ENCODE measurements at places on chromosomes 4 and X.

DNA sequence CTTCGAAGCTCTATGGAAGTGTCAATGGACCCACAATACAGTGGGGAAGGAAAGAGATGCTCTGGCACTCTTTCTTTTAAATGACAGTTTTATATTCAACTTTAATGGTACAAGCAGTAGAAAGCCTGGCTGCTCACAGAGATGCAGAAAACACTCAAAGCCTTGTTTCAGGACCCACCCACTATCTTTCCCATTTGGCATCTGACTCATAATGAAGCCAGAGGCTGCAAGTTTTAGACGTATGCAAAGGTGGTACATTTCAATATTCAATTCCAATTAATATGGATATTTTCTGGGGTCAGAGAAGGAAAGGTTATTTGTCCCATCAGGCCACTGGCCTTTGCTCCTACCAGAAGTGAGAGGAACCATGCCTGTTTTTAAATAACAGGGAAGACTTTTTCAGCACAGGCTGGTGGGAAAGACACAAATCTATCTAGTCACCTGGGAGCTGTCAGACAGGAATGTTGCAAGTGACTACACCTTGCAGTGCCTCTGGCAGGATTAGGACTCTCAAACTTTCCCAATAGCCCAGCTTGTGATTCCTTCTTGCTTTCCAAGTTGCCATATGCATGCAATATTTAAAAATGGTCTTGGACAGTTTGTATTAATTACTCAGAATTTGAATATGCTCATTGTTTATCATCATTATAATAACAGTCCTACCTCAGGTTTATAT is 70.0 kb upstream of the RAB40AL start:
- no peak for DNase-seq

GRCh38 chr4:7278071-7278765 is 85.9 kb downstream of the SORCS2 start:
- no peak for DNase-seq

- no peak for DNase-seq
These were observed 17.9 kb downstream of the PDHA2 start for GRCh38 chr4:95857761-95858160.

- no peak for DNase-seq
These were observed 23.6 kb downstream of the GUCY1A1 start for GRCh38 chr4:155690044-155690837.

DNA sequence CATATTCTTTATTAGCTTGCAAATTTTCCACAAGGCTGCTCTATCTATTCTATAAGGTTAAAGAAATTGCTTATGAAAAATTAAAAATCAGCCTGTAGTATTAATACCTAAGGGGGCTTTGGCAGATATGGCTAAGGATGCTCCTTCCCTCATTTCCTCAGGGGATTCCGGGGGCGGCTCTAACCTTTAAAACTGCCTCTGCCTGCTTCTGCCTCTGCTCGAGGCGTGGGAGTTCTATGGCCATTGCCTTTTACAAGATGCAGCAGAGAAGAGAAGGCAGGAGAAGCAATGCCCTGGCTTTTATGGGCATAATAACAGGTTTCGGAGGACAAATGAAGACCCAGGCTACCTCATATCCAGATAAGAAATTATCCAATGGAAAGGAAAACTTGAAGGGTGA is 8.6 kb upstream of the CDKN2AIP start:
- DNase-seq, result no peak

DNA sequence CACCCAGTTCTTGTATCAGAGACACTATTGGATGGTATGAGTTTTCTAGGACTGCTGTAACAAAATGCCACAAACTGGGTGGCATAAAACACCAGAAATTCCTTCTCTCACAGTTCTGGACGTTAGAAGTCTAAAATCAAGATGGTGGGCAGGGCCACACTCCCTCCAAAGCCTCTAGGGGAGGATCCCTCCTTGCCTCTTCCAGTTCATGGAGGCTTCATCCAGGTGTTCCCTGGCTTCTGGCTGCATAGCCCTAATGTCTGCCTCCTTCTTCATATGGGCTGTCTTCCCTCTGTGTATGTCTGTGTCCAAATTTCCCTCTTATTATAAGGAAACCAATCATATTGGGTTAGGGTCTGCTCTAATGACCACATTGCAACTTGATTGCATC is 38.4 kb upstream of the RASL11B start:
- DNase-seq, result no peak

- peak; percentile 82 for DNase-seq
These were observed at the start of gene P2RY8 for GRCh38 chrX:1537031-1537715. Gene P2RY8, minus strand, starts transcription at chrX:1537185. Its CDS starts 70,627 bp downstream, at chrX:1466558.

DNA sequence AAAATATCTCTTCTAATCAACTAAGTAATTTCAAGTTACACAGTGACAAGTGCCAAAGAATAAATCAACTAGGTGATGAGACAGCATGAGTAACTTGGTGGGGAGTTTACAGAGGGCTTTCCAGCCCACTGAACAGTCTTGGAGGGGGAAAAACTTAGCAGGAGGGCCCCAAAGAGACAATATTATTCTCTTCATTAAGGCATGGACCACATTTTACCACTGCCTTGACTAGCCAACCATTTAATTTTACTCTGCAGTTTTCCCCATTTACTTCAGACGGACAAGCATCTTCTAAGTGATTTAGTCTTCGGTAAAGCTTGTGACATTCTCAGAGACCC is 25.3 kb upstream of the GATB start:
- DNase-seq, result no peak

- no peak for DNase-seq
These were observed 726.3 kb upstream of the INTU start for GRCh38 chr4:126906466-126906865.

DNA sequence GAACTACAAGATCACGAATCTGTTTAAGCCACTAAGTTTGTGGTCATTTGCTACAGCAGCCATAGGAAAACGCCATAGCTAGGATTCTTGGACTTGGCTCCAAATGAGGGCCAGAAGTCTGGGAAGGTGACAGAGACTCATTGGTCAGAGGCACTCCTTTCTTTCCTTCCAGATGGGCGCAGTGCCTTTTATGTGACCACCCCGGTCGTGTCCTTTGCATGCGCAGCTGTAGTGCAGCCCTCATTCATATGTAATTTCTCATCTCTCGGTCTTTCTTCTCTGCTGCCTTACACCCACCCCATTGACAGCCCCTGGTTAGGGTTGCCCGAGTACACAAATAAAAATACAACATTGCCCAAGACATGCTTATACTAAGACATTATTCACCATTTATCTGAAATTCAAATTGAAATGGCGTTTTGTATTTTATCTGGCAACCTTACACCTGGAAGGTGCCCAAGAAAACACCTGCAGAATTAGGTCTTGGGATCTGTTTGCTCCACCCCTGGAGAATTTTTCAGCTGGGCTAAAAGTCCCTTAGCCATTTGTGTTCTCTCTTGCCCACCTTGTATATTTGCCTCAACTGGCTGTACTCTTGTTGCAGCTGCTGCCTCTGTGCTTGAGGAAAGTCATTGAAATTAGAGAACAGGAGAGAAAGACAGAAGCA is 21.9 kb downstream of the CCKAR start:
- no peak for DNase-seq

DNA sequence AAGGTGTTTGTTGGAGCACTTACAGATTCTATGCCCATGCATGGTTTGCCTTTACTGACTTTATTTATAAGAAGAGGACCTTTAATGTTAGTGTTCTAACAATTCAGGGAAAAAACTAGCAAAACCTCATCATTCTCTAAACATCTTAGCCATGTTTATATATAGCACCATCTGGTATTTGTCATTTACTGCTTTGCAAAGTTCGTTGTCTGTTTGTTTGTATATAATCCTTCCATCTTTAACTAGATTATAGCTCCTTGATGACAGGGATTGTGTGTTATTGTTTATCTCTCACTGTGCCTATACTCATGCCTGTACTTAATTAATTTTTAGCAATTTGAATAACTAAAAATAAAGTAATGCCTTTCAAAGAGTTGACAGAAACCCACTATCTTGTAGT is 170.6 kb upstream of the PACRGL start:
- DNase-seq, result no peak

GRCh38 chr4:26692014-26692726 is 108.3 kb downstream of the TBC1D19 start:
- no peak for DNase-seq

DNA sequence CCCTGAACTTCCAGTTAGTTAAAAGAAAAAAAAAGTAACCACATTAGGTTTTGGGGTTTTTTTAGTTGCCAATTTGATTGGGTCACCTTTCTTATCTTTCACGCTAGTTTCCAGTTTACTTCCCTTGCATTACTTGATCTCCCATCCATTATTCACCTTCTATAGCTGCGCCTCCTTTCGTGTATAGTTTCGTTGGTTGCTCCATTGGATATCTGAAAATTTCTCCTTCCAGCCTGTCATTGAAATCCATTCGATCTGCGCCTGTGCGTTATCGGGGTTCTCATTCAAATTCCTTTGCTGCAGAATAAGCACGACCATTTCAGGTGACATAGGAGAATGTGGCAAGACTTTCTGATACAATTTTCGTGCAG is 764 bp downstream of the TRAPPC11 start:
- DNase-seq, result no peak

- no peak for DNase-seq
These were observed 473.3 kb upstream of the ADGRL3 start for GRCh38 chr4:60726779-60727178.

DNA sequence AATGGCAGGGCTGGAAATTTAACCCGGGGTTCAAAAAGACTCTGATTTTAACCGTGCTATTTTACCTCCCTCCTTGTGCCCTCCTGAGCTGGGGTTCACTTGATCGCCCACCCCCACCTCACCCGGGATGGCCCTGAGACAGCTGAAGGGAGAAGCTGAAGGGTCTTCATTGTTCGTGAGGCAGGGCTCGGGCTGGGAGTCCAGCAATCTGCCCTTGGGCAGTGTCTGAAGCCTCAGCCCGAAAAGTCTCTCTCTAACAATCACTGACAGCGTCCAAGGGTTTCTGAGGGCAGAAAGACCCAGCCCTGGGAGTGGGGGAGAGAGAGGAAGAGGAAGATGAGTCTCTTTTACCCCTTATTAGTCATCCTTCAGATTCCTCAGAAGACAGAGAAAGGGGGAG is 39.4 kb upstream of the PHOX2B start:
- DNase-seq, result no peak

DNA sequence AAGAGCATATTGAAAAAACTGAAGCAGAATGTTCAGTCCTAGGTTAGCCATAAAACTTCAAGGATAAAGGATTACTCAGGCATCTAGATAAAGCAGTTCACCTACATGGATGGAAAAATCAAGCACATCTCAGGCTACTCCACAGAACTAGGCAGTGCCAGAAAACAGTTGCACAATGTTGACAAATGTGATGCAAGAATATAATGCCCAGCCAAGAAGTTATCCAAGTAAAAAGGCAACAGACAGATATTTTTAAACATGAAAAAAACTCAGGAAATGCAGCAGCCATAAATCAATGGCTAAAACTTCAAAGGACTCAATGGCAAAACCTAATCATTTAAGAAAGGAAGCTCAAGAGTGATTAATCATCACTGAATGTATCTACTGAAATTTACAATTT is 456.0 kb upstream of the FAM241A start:
- DNase-seq, result no peak

DNA sequence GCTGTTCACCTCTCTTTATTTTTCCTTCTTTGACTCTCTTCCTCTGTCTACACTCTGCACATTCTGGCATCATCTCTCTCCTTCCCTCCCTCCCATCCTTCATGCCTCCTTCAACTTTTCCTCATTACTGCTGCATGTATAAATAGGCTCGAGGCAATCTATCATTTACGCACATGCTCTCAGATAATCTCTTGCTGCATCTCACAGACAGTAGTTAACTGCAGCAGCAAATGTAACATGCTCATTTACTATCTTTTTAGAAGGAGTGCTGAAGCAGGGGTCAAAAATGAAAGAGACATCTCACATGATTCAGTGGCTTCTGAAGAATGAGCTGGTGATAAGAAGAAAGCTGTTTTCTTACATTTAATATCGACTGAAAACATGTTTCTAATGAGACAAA is 127.7 kb downstream of the RASL11B start:
- DNase-seq, result no peak

DNA sequence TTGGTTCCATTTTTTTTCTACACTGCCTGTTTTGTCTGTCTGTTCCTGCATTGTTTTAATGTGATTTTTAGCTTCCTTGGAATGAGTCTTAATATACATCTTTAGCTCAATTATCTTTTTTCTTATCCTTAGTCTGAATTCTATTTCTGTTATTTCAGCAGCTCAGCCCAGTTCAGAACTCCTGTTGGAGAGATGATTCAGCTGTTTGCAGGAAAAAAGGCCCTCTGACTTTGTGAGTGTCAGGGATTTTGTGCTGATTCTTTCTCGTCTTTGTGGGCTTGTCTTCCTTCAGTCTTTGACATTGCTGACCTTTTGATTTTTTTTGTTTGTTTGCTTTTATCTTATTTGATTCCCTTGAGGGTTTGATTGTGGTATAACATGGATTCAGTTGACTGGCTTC is 343.2 kb upstream of the TRAM1L1 start:
- no peak for DNase-seq

- DNase-seq, result no peak
These were observed 13.8 kb downstream of the FRYL start for GRCh38 chr4:48766131-48766792.

DNA sequence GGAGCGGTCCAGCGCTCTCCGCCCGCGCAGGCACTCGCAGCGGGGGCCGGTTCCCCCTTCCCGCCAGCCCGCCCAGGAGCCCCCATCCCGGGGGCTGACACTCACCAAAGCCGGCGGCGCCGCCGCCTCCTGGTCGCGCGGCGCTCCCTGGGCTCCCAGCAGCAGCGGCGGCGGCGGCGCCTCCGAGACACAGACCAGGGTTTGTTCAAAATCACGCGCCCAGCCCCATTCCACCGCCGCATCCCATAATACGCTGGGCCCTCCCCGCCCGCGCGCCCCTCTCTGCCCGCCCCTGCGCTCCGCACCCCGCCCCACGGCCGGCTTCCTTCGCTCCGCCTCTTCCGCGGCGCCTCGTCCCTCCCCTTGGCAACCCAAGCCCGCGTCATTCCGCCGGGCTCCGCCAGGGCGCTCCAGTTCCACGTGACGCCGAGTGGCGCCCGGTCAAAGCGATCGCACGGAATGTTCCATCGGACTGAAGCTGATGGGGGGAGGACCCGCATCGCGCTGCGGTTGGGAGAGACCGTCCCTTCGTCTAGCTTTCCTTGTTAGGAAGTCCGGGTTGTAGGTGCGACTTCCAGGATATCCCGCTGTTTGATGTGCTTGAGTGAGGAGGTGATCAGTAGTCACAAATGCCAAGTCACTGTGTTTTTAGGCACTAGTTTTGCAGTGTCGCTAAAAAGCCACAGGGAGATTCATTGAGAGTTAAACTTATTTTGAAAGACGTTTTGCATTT is 2.2 kb upstream of the LIN54 start:
- peak; percentile 98 for DNase-seq

GRCh38 chrX:110399966-110400365 is 41.3 kb downstream of the RTL9 start:
- no peak for DNase-seq

DNA sequence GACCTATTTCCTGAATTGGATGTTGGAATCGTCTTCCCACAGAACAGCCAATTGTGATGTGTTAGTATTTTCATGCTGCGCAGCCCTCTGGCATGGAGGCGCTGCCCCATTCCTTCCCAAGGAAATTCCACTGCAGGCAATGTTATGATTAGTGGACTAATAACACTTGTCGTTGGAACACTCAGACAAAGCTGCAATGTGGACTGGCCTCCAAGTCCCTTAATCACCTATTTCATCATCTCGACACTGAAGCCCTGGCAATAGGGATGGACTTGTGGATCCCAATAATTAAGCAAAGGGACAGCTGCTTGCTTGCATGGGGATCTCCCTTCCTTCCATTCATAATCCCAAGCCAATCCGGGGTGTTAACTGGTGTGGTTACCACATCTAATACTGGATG is 78.8 kb upstream of the PLAC1 start:
- DNase-seq, result no peak

Measured in stimulated activated naive CD8-positive, alpha-beta T cell treated with anti-CD3 and anti-CD28 coated beads, Interleukin-15, Interleukin-2, amounts not matched to agents 100 U/mL and 50 U/mL, for 24 hours (primary cell).